ENCODE measurements at places on chromosomes 3 and 15. TPM values are rescaled to one million over a fixed set of nuclear protein-coding genes. Genes with fewer than 3 reads are reported as not detected.

The FBXL22 gene
- 2.7 TPM for total RNA-seq

The TMEM207 gene
- total RNA-seq: not detected

The LRTM1 gene
- total RNA-seq: not detected

The IFT80 gene
- 33.9 TPM for total RNA-seq

The PLXNA1 gene
- 10.7 TPM for total RNA-seq

The MYL3 gene
- total RNA-seq: not detected

The GUCA1C gene
- not detected for total RNA-seq

The GASK1A gene
- not detected for total RNA-seq

The DLL4 gene
- not detected for total RNA-seq

The CADPS gene
- total RNA-seq: not detected

The PIGZ gene
- 2.7 TPM for total RNA-seq

The ZCWPW2 gene
- total RNA-seq: 1.3 TPM

The PARP6 gene
- total RNA-seq: 127 TPM

The C3orf85 gene
- total RNA-seq: not detected

The RPUSD2 gene
- total RNA-seq: 18.4 TPM

The CPN2 gene
- not detected for total RNA-seq

The TRH gene
- not detected for total RNA-seq

The NR1I2 gene
- total RNA-seq: 0.42 TPM

The UTS2B gene
- total RNA-seq: not detected

The APOD gene
- total RNA-seq: not detected

The FANCD2OS gene
- not detected for total RNA-seq

The CDCP1 gene
- 0.05 TPM for total RNA-seq

The CCR9 gene
- total RNA-seq: 0.40 TPM

The VGLL3 gene
- not detected for total RNA-seq

The CASR gene
- not detected for total RNA-seq

The SLCO2A1 gene
- total RNA-seq: not detected

The TGM4 gene
- total RNA-seq: not detected

The ZMYND10 gene
- total RNA-seq: 1.7 TPM

The PCLAF gene
- 1.2 TPM for total RNA-seq

The FEZF2 gene
- not detected for total RNA-seq

The MITF gene
- total RNA-seq: 0.31 TPM

The MME gene
- not detected for total RNA-seq

The NR2E3 gene
- total RNA-seq: not detected

The PLA1A gene
- not detected for total RNA-seq

The POLR2H gene
- total RNA-seq: 60.1 TPM

The KIF7 gene
- 0.27 TPM for total RNA-seq

The GOLGA8K gene
- total RNA-seq: 1.5 TPM

The GOLGA6D gene
- total RNA-seq: not detected

The NOX5 gene
- 0.05 TPM for total RNA-seq

The GOLGA8S gene
- 0.61 TPM for total RNA-seq

The CTDSPL gene
- 1.7 TPM for total RNA-seq

The LDHAL6B gene
- not detected for total RNA-seq

The CTXN2 gene
- total RNA-seq: not detected

The TUSC7 gene
- total RNA-seq: not detected

The PRKCD gene
- 24.3 TPM for total RNA-seq

The IL17RD gene
- 0.05 TPM for total RNA-seq
